ENCODE measurements at places on chromosomes 16 and 17.

GRCh38 chr16:89482817-89483205 is 7.5 kb downstream of the ANKRD11 start:
- DNase-seq, result no peak

- no peak for DNase-seq
Observed at GRCh38 chr16:995087-995486, 13.5 kb downstream of the SOX8 start.

DNA sequence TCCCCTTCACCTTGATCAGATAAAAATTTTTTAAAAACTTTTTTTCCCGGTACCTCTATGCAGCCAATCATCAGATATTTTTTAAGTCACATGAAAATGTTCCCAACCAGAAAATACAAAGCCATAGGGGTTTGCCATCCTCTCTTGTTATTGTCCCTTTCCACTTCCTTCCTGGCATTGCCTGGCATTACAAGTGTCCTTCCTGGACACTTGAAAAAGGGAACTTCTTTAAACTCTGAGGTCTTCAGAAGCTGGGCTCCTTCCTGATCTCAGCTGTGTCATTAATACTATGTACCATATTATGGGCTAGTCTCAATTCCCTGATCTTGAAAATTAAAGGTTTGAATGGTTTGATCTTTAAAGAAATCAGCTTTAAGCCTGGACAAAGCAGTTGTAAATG is 64.9 kb downstream of the TEX14 start:
- no peak for DNase-seq

DNA sequence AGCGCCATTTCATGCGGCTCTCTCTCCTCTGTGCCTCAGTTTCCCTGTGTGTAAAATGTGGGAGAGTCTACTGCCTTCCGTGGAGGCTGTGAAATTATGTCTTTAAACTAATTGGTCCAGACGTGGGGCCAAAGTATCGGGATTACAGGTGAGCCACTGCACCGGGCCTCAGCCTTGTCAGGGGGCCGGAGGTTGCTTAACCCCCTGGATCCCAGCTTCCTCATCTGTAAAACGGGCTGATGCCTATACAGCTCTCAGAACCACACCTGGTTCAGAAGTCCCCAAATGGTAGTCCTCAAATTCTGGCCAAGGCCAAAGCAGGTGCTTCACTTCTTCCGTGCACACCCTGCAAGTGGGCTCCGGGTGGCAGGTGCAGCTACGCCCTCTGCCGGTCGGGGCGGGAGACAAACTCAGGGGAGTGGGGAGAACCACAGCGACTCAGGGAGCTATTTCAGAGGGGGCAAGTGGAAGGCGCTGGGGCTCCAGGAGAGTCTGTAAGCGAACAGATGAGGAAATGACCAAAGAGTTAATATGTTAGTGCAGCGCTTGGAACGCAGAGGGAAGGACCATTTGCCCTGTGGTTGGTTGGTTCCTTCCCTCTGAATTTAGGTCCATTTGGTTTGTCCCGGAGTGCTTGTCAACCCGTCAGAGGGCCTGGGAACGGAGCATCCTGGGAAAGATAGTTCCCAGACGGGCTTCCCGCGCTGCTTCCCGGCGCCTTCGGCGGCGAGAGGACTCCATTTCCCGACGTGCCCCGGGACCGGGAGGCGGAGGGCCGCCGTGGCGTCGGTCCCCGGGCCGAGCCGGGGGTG is at the start of gene MGRN1:
MGRN1 (plus strand) TSS at position 812 of the 812 bp plus-strand sequence. CDS start 135 bp downstream, outside the sequence.
- peak; percentile 98 for DNase-seq

- DNase-seq, result no peak
Observed at GRCh38 chr17:32792207-32792606, 84.7 kb downstream of the MYO1D start.

- DNase-seq, result no peak
Observed at GRCh38 chr17:77892469-77893143, 65.9 kb upstream of the TNRC6C start.

GRCh38 chr17:17935321-17936271 is 36.6 kb downstream of the TOM1L2 start:
- DNase-seq, result no peak

- DNase-seq, result no peak
Observed at GRCh38 chr17:7293159-7293558, 1.3 kb downstream of the YBX2 start.

- no peak for DNase-seq
Observed at GRCh38 chr16:64878940-64879339, 242.9 kb downstream of the CDH11 start.

GRCh38 chr16:74249254-74249653 is 47.4 kb upstream of the PSMD7 start:
- DNase-seq, result no peak

DNA sequence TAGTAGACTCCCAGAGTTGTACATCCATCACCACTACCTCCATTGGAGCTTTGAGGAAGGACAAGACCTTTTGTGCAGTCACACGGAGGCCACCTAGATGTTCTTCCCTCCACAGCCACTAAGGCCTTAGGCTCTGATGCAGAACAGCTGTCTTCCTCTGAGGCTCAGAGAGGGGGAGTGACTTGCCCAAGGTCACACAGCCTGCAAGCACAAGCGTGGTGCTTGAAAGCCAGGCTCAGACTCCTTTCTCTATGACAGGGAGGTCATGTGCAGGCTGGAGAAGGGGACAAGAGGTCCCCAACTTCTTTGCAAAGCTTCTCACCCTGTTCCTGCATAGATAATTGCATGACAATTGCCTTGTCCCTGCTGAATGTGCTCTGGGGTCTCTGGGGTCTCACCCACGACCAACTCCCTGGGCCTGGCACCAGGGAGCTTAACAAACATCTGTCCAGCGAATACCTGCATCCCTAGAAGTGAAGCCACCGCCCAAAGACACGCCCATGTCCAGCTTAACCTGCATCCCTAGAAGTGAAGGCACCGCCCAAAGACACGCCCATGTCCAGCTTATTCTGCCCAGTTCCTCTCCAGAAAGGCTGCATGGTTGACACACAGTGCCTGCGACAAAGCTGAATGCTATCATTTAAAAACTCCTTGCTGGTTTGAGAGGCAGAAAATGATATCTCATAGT is 12.7 kb downstream of the SCGB1C2 start:
- no peak for DNase-seq

GRCh38 chr17:28295677-28296578 is 23.1 kb upstream of the TMEM97 start:
- no peak for DNase-seq

GRCh38 chr17:64223283-64223682 is 39.8 kb downstream of the TEX2 start:
- DNase-seq, result no peak

- DNase-seq, result no peak
Observed at GRCh38 chr16:1099189-1100083, 3.4 kb upstream of the C1QTNF8 start.

DNA sequence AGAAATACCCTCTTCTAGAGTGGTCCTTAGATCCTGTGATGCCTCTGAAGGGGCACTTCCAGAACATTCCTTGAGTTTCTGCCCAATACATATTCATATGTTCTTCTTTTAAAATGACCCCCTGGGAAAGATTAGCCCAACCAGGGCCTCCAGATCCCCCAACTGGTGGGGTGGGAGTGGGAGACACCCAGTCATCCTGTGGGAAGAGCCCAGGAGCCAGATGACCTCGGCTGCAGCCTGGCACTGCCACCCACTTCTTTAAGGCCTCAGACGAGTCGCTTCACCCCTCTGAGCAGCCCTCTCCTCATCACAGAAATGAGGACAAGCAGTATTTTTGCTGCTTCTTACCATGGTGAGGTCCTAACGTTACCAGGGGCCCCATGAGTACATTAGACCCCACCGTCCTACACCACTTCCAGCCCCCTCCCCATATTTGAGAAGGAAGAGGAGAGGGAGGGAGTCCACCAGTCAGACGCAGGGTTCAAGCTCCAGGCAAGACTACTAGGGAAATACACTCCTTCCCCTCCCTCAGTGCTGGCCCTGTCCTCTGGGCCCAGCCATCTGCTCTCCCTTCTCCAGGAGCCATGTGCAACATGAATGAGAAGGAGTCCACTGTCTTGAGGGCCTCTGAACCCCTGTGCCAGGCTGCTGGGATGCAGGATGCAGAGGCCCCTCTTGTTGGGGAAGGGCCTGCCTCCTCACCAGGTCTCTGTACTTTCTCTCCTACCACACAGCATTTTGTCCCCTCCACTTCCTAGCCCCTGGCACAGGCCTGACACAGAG is 11.8 kb downstream of the MPO start:
- no peak for DNase-seq

DNA sequence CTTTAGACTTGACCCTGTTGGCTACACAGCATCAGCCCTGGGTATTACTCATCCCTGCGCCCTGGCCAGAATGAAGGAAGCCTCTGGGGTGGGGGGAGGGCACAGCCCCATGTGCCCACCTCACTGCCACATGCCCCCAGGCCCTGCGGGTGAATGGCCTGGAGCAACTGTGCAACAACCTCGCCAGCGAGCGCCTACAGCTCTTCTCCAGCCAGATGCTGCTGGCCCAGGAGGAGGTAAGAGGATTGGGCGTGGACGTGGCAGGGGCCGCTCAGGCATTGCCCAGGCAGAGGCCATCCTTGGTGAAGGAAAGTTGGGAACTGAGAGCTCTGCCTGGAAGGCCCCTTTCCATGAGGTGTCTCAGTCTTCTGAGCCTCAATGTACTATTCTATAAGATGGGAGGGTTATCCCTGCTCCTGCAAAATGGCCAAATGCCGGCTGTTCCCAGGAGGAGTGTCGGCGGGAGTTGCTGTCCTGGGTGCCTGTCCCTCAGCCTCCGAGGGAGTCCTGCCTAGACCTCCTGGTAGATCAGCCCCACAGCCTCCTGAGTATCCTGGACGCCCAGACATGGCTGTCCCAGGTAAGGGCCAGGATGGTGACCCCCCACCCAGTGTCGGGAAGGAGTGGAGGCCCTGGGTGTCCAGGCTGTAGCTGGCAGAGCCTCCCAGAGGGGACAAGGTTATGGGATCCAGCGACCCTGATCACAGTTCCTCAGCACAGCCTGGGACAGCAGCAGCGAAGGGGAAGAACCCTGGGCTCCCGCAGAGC is 8.9 kb downstream of the MYO15B start:
- no peak for DNase-seq

- DNase-seq, result peak; percentile 75
Observed at GRCh38 chr16:8660841-8661301, 13.5 kb upstream of the ABAT start.

DNA sequence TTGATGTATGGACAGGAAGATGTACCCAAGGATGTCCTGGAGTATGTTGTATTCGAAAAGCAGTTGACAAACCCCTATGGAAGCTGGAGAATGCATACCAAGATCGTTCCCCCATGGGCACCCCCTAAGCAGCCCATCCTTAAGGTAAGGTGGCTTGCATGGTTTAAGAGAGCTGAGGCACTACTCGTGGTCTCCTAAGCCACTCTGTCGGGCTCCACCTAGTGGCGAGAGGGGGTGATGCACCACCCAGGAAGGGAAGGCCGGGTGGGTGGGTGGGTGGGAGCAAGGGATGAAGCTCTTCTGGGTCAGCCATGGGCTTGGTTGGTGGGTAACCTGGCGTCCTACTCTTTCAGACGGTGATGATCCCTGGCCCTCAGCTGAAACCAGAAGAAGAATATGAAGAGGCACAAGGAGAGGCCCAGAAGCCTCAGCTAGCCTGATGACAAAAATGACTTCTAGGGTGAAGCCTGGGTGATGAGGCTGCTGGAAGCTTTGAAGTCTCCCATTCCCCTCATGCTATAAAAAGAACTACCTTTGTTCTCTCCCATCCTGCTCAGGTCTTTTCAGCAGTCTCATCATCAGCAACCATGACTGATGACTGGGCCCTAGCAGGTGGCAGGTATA is 21.5 kb downstream of the GPR179 start:
- DNase-seq, result peak; percentile 34

DNA sequence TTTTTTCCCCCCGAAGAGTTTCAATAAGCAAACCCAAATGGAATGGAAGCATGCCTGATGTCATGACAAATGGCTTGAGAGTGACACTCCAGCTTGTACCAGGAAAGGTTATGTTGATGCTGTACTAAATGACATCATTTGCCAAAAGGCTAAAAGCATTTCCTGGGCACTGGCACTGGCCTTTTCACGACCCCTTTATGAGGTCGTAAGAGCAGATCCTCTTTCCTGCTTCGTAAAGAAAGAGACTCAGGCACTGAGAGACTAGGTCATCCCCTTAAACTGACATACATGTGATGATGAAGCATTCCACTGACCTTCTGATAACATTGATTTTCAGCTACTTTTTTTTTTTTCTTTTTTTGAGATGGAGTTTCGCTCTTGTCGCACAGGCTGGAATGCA is 30.5 kb downstream of the CEP295NL start:
- DNase-seq, result no peak

GRCh38 chr16:77220427-77220826 is 21.2 kb downstream of the SYCE1L start:
- DNase-seq, result no peak

GRCh38 chr17:77763023-77763422 is 195.5 kb upstream of the TNRC6C start:
- DNase-seq, result no peak

DNA sequence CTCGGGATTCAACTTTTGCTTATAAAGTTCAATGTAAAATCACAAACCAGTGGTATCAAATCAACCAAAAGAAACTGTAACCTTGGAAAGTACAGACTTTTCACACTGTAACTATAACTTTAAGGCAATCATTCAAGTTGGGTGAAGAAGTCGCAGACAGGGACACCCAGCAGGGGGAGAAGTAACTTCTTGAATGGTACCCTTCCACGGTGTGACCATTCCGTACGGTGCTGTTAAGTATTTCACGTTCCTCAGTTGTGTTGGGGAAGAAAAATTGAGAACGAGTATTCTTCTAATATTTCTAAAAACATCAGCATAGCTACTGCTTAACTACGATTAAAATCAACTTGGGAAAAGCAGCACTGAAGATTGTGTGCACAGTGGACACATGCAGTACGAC is 55.8 kb downstream of the MYH10 start:
- DNase-seq, result no peak

DNA sequence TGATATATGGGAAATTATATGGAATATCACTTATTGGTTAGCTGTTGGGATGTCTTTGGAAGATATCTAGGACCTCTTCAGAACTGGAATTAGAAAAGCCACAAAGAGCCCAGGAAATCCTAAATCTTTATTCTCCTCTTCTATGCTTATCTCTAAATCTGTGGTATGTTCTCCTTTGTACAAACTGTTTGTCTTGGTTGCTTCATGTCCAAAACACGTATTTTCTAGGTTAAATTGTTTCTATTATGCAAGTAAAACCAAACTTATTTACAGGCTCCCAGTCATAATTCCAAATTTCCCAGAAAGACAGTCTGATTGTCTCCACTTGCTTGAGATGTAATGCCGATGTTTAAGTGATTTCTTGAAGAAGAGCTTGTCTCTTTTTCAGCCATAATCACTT is 650.9 kb downstream of the CDH11 start:
- DNase-seq, result no peak

DNA sequence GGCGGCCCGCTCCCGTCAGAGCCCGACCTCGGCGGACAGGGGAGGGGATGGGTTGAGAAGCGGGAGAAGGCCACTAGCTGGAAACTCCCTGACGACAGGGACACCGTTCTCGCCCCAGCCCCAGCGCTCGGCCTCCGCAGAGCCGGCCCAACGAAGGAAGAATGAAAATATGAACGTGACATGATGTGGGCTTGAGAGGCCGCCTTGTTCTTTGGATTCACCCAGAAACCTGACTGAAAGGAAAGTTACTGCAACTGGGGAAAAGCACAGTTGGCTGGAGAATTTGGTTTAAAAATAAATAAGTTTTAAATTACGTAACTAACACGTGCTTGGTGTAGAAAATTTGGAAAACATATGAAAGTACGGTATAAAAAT is 21.1 kb downstream of the NPTX1 start:
- no peak for DNase-seq

GRCh38 chr17:1271441-1271840 is 1.2 kb downstream of the BHLHA9 start:
- DNase-seq, result no peak

All from renal pelvis (tissue), 12 donors.